ENCODE measurements at places on chromosomes 3 and 15.

- DNase-seq = no peak
Observed at GRCh38 chr3:74033381-74033780, 408.6 kb upstream of the PDZRN3 start.

DNA sequence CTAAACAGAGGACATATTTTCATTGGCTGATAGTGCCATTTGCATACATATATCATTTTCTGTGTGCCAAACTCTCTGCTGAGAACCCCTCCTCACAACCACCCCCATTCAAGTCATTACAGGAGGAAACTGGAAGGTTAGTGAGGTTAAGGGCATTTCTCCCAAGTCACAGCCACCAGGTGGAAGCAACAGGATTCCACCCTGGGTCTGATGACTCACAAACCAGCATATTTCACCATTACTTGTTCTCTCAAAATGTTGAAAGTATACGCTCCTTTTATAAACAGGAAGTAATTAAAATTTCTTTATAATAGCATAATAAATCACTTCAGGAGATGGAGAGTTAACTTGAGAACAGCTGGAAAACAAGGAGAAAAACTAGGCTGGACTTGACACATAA is 398.6 kb upstream of the WNT5A start:
- no peak for DNase-seq

- DNase-seq = no peak
Observed at GRCh38 chr15:29066838-29067237, 181.1 kb downstream of the APBA2 start.

DNA sequence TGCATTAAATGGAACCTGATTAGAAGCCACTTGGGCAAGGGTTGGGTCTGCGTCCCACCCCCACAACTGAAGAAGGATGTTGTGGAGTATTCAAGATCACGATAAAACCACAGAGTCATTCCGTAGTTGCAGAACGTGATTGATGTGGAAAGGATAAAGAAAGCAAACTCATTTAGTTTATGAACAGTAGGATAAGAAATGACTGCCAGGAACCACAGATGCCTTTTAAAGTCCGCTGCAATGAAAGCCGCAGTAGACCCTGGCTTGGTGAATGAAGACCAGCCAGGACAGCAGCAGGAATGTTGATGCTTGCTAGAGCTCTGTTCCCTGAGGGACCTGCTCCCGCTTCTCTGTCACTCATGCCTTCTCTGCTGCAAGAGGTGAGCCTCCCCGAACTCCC is 111.5 kb downstream of the GABRG3 start:
- no peak for DNase-seq

GRCh38 chr3:150062492-150062891 is 91.8 kb upstream of the PFN2 start:
- DNase-seq = no peak

Data from SW 1271 (cell line).